ENCODE measurements at places on chromosomes 5 and 9. TPM values are rescaled to one million over a fixed set of nuclear protein-coding genes. Genes with fewer than 3 reads are reported as not detected.

Gene P4HA2
- polyA plus RNA-seq: 73.5 TPM

Gene THBS4
- 1.1 TPM for polyA plus RNA-seq

Gene OLFM1
- 15.9 TPM for polyA plus RNA-seq

DNA sequence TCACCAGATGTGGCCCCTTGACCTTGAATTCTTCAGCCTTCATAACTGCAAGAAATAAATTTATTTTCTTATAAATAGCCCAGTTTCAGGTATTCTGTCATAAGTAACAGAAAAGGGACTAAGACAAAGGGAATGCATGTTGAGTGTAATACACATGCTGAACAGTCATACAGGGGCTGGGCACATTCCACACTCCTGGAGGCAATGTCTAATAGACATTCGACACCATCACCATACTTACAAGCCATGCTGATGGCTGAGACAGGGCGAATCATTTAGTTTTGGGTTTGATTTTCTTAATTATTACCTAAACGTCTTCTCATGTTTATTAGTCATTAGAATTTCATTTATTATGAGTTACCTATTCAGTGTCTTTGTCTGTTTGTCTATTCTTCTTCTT is 68.5 kb downstream of the TENT4A start:
- no peak overlapping the region for H3K4me3 ChIP-seq
- no peak for DNase-seq
- H3K4me1 ChIP-seq: no peaks in the 10 kb centered on the region
- H3K36me3 ChIP-seq: no peaks in the 10 kb centered on the region

DNA sequence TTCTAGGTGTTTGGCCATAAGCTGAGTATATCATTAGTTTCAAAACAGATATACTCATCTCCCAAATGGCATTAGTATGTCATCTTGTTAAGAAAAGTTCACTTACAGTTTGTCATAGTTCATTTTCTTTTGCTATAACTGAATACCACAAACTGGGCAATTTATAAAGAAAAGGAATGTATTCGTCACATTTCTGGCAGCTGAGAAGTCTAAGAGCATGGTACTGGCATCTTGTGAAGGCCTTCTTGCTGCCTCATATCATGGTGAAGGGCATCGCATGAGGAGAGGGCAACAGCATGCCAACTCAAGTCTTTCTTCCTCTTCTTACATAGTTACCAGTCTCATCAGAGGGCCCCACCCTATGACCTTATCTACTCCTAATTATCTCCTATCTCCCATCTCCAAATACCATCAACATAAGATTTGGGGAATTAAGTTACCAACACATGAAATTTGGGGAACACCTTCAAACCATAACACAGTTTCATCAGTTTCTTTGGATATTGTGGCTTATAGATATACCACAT is 20.4 kb upstream of the ITGA1 start:
- no peaks in the 10 kb centered on the region for H3K36me3 ChIP-seq
- H3K4me1 ChIP-seq: no peaks in the 10 kb centered on the region
- no peak overlapping the region for H3K27ac ChIP-seq
- no peaks in the 10 kb centered on the region for H3K27me3 ChIP-seq

DNA sequence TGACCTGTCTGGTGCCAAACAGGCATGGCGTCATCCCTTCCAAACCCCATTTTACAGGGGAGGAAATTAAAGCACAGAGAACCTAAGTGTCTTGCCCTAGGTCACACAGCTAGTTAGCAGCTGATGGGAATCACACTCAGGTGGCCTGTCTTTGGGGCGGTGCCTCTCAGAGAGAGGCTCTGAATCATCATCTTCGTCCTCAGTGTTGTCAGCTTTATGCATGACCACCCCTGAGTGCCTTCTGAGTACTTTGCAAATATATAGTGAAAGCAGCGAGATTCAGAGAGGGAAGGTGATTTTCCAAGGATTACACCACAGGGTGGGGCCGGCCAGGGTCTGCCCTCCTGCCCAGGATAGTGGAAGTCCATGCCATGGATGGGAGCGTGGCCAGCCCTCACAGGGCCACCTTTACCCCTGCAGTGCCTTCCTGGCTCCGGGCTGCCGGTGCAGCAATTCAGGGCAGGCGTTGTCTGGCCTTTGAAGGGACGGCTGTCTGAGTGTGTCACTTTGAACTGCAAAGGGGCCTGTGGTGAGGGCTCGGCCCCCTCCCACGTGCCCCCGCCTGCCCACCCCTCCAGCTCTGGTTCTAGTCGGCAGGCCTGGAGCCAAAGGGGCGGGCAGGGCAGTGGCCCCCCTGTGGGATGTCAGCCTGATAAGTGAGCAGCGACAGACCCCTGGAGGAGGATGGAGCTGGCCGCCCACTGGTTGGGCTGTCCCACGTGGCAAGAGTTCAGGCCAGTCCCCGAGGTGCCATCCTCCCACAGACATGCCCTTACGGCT is 16.9 kb downstream of the LMX1B start:
- no peak overlapping the region for H3K27ac ChIP-seq
- H3K4me3 ChIP-seq: no peak overlapping the region
- H3K27me3 ChIP-seq: peaks cover 99% of the 10 kb centered on the region
- H3K36me3 ChIP-seq: no peaks in the 10 kb centered on the region

DNA sequence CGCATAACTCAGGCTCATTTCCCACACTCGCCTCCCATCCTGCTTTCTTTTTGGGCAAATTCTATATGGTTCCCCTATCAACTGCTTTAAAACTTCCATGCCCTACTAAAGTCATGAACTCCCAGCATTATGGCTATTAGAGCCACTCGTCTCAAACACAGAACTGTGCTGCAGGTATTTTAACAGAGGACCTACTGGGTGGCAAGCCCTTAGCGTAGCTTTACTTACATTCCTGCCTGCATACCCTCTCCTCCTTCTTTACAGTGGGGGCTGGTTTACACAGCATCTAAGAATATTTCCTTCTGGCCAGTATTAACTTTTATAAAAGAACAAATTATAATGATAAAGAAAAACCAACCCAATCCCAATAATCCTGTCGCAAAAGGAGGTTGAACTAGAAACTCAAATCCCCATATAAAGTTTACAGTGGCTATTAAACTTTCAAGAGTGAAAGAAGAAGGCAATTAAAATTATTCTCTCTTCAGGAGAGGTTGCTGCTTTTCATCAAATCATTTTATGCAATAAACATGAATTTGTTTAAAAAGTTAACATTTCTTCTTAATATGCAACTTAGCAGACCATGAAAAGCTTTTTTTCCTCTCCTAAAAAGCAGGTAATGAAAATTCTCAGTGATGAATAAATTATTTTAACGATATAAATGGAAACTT is 100.6 kb downstream of the ELAVL2 start:
- no peak overlapping the region for H3K27ac ChIP-seq
- no peaks in the 10 kb centered on the region for H3K36me3 ChIP-seq
- H3K27me3 ChIP-seq: no peaks in the 10 kb centered on the region

DNA sequence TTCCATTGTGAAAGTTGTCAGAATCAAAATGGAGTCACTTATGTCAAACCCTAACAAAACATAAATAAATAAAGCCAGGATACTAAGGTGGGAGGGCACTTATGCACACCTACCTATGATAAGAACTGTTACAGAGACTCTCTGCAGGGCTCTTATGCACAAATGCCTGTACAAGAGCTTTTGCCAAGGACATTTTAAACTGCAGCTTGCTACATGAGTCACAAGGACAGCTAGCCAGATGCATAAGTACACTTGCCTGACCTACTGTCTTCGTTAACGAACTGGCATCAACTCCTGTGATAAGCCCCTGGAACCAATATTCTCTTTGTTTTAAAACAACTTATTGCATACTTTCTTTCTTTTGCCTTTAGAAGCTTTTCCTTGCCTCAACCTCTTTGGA is 152.9 kb upstream of the SPEF2 start:
- no peak overlapping the region for H3K27ac ChIP-seq
- no peak overlapping the region for H3K4me3 ChIP-seq

GRCh38 chr9:96215841-96216240 is 86.1 kb downstream of the HSD17B3 start:
- H3K27ac ChIP-seq: peak overlapping the region; percentile 94
- no peak for DNase-seq
- peaks cover 9% of the 10 kb centered on the region for H3K27me3 ChIP-seq
- peaks cover 38% of the 10 kb centered on the region for H3K4me1 ChIP-seq

DNA sequence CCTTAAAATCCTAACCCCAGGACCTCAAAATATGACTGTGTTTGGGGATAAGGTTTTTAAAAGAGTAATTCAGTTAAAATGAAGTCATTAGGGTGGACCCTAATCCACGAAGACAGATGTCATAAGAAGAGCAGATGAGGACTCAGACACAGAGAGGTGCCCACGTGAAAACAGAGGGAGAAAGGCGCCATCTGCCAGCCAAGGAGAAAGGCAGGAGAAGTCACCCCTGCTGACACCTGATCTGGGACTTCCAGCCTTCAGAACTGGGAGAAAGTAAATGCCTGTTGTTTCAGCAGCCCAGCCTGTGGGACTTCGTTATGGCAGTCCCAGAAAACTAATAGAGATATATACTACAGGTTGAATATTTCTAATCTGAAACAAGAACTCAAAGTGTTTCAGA is 67.4 kb downstream of the ROR2 start:
- no peaks in the 10 kb centered on the region for H3K27me3 ChIP-seq
- H3K4me1 ChIP-seq: peaks cover 16% of the 10 kb centered on the region
- no peak overlapping the region for H3K4me3 ChIP-seq
- H3K36me3 ChIP-seq: no peaks in the 10 kb centered on the region
- no peak for DNase-seq
- H3K27ac ChIP-seq: no peak overlapping the region

- H3K36me3 ChIP-seq: no peaks in the 10 kb centered on the region
- no peak overlapping the region for H3K27ac ChIP-seq
- no peak overlapping the region for H3K4me3 ChIP-seq
- H3K27me3 ChIP-seq: no peaks in the 10 kb centered on the region
- H3K4me1 ChIP-seq: no peaks in the 10 kb centered on the region
Observed at GRCh38 chr9:72333709-72334108, 31.3 kb downstream of the ZFAND5 start.

DNA sequence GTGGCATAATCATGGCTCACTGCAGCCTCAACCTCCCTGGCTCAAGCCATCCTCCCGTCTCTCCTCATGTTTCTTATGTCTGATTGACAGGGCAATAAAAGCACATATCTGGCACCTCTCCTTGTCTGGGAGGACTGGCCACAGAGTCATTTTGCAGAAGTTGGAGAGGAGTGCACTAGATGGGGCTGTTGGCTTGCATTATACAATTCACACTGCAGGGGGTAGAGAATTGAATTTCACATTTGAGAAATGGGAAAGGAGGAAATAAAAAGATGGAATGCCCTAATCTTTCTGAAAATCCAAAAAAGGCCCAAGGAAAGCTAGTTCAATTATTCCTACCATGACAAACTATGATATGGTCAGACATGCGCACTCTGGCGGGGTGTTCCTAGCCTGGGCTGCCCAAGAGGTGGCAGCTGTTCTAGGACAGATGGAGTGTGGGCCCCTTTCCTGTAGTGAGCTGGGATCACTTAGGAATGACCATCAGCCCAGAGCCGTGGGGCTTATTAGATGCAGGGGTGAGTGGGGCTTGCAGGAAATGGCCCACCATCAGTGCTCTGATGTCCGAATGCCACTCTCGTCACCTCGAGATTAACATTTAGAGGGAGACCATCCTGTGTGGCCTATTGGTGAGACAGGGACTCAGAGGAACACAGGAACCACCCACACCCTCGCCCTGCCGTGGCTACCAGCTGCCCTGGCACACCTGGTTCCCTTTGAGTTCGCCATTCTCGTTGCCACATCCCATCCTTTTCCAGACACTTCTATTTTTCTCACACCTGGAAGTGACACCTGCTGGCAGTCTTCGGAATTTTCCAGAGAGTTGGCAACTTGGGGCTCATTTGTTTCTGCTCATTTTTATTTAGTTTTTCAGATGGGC is 21.8 kb upstream of the ANKRD18A start:
- no peaks in the 10 kb centered on the region for H3K36me3 ChIP-seq
- H3K4me1 ChIP-seq: no peaks in the 10 kb centered on the region
- no peaks in the 10 kb centered on the region for H3K27me3 ChIP-seq

- DNase-seq: no peak
- peak overlapping the region; percentile 87 for H3K27ac ChIP-seq
- H3K27me3 ChIP-seq: peaks cover 4% of the 10 kb centered on the region
- no peaks in the 10 kb centered on the region for H3K4me1 ChIP-seq
Observed at GRCh38 chr5:176835918-176836317, 25.6 kb downstream of the UNC5A start.

- no peak for DNase-seq
- no peaks in the 10 kb centered on the region for H3K4me1 ChIP-seq
- no peak overlapping the region for H3K4me3 ChIP-seq
- no peaks in the 10 kb centered on the region for H3K27me3 ChIP-seq
Observed at GRCh38 chr5:156020647-156021046, 306.3 kb upstream of the SGCD start.

DNA sequence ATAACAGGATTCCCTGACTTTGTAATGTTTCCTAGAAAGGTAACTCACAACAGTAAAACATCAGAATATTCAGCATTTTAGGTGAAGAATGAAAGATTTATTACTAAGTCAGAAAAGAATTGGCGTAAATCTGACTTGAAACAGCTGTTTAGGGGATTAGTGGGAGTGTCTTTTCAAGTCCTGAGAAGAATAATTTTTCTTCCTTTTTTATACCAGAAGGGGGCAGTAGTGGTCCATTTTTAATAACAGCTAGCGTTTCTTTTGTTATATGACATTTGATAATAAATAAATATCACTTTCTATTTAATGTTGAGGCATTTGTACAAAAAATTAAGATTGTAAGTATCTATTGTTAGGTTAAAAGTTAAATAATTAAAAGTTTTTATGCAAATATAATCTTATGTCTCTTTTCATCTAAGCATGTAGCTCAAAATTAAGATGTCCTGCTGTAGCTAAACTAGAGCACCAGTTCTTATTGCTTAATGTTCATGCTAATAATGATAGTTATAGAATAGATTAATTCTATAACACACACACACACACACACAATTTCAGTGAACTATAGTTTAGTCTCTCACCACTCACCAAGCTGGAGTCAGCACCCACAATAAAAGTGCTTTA is 258.7 kb upstream of the ARRDC3 start:
- no peak overlapping the region for H3K27ac ChIP-seq
- H3K27me3 ChIP-seq: no peaks in the 10 kb centered on the region
- H3K4me1 ChIP-seq: no peaks in the 10 kb centered on the region
- no peak overlapping the region for H3K4me3 ChIP-seq
- DNase-seq: peak; percentile 22

DNA sequence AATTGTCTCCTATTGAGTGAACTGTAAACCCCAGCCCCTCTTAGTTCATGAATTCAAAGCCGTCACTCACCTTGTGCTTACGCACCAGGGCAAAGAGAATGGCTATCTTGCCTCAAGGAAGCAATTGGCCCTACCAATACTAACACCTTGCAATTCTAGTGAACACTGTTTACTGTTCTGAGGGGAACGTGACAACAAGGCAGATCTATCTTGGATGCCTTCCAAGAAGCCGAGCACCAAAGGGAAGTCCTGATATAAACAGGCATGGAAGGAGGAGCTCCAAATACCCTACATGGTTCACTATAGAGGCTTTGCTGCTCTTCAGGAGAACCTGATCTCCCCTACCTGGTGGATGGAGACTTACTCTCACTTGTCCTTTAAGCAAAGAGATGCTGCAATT is 1.7 kb upstream of the PLPPR1 start:
- peaks cover 3% of the 10 kb centered on the region for H3K4me1 ChIP-seq
- no peaks in the 10 kb centered on the region for H3K36me3 ChIP-seq
- H3K27ac ChIP-seq: no peak overlapping the region
- DNase-seq: no peak
- H3K27me3 ChIP-seq: peaks cover 34% of the 10 kb centered on the region

GRCh38 chr5:58016358-58016757 is 443.5 kb downstream of the PLK2 start:
- no peaks in the 10 kb centered on the region for H3K4me1 ChIP-seq
- no peaks in the 10 kb centered on the region for H3K27me3 ChIP-seq
- no peak overlapping the region for H3K4me3 ChIP-seq
- DNase-seq: no peak
- no peaks in the 10 kb centered on the region for H3K36me3 ChIP-seq
